ENCODE measurements at places on chromosomes 2 and 18.

DNA sequence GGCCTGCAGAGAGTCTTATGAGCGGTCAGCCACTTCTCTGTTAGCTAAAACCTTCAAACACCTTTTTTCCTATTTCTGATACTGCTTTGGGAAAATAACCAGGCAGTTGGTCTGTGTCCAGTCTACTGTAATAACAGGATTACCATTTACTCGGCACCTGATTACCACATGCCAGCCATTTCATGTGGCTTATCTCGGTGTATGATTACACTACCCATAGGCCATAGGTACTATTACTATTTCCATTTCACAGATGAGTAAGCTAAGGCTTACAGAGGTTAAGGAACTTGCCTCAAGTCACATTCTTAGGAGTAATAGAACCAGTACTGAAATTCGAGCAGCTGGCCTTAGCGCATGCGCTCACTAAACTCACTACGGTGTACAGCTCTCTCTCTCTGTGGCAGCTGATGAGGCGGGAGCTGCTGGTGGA is 147.2 kb upstream of the L3MBTL4 start:
- DNase-seq: no peak

GRCh38 chr18:78406743-78407465 is 572.7 kb upstream of the SALL3 start:
- no peak for DNase-seq

GRCh38 chr2:199485732-199486335 is 28.1 kb upstream of the SATB2 start:
- peak; percentile 25 for DNase-seq

DNA sequence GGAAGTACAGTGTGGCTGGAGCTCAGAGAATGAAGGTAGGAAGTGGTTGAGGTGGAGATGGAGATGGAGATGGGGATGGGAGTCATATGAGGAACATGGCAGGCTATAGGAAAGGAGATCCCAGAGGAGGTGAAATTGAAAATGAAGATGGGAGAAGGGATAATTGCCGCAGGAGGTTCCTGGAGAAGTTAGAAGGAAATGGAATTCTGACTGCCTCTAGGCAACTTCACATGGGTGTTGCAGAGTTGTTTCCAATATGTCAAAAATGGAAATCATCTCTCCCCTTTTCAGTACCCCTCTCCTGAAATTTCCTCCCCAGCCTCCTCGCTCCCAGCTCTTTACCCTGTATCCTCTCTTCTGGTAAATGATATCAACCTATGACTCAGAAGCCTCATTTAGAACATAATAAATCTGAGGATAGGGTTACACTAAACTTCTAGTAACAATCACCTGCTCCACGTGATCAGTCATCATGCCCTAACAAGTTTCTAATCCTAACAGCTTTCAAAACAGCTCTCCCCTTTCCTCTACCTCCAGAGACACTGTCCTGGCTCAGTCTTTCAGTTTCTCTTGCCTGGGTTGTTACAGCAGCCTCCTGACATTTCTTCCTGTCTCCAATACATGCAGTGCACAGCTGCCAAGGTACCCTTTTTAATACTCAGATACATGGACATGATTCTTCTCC is 201.9 kb upstream of the RBMS1 start:
- no peak for DNase-seq

DNA sequence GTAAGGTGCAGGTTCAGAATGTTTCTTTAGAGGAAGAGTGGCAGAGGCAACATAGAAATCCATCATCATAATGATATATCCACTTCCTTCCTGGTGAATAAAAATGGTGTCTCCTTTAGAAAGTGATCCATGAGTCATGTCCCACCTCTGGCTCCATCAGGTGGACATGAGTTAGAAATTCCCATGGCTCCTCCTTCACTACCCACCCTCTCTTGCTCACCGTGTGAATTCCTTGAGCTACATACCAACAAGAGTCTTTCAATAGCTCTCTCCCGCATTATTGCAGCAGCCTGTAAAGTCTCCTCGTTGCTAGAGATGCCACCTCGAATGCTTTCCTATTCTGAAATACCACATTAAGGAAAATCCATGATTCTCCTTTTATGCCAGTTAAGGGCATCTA is 317.6 kb downstream of the LNPK start:
- DNase-seq: no peak

DNA sequence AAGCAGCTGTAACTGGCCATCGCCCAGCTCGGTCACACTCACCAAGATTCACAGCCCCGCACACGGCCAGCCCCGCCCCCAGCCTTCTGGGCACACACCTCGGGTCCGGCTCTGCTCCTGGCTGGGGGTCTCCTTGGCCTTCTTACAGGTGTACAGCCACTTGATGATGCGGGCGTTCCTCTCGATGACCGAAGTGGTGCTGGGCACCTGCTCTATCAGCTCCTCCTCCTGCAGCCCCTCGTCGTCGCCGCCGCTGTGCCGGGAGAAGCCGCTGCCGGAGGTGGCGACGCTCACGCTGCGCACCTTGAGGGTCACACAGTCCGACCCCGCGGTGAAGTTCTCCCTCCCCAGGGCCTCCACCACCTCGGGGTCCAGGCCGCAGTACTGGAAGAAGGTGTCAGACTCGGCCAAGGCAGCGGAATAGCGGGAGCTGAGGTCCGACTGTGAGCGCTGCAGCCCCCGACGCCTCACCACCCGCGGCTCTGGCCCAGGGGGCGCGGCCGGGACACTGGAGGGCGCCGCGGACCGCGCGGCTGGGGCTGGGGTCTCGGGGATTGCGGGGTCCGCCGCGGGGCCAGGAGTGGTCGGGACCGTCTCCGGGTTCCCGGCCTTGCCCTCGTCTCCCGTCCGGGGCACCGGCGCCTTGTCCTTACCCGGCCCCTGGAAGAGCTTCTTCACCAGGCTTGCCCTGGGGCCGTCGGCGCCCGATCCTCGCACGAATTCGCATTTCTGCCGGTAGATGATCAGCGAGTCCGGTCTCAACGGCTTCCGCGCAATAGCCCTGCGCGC is 769 bp downstream of the FAM110C start:
- DNase-seq: no peak

- no peak for DNase-seq
Measured at GRCh38 chr18:53754154-53754553, 470.3 kb downstream of the MBD2 start.

DNA sequence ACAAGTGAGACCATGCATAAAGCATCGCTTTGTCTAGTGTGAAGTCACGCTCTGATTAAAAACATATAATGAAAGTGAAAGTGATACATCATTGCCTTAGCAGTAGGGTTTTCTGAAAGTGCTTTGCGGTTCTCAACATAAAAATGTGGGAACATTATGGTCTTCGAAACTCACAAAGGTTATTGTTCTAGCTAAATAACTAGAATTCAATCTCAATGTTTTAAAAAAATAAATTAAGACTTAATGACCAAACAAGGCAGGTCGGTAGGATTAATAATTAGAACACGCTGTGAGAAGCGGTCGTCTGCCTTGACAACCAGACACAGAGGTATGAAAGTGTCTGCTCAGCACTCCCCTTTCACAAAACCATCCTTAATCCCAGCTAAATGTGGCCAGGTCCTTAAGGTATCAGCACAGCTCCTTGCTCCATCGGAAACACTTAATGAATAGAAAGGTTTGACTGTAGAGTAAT is 42.2 kb downstream of the KLHL14 start:
- no peak for DNase-seq

- no peak for DNase-seq
Measured at GRCh38 chr2:162011706-162012564, 62.1 kb downstream of the DPP4 start.

GRCh38 chr2:213228638-213229037 is 55.6 kb upstream of the SPAG16 start:
- DNase-seq: no peak

DNA sequence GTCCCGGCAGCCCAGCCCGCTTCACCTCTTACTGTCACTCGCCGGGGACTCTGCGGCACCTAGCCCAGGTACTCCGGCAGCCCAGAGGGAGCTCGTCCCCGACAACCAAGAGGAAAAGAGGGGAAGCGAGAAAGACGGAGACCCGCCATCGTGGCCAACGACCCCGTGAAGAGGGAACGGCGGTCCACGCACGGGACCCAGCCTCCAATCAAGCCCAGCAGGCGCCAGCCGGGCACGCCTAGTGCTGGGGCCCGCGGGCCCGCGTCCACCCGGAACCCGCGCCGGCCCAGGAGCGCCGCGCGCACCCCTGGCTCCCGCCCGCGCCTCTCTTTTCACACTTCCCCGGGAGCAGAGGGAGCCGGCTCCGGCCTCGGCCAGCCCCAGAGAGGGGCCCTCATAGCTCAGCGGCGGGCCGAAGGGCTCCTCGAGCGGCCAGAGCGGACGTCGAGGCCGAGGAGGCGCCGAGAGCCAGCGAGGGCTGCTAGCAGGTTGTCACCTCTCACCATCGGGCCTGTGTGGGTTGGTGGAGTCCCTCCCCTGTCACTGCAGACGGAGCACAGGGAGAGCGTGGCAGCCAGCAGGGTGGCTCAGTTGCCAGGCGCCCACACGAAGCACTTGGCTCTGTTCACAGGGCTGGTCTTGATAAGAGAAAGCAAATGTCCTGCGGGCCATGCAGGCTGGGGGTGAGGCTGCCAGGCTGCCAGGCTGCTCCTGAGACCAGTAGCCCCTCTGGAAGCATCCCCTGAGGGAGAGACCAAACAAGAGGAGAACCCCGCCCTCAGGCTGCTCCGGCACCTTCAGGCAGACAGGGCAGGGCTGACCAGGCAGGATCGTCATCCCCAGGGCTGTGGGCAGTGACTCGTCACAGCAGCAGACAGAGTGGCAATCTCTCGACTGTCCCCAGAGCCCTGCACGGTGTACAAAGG is 36.9 kb upstream of the KLF11 start:
- DNase-seq: no peak

- DNase-seq: no peak
Measured at GRCh38 chr2:51213826-51214225, 181.9 kb upstream of the NRXN1 start.

DNA sequence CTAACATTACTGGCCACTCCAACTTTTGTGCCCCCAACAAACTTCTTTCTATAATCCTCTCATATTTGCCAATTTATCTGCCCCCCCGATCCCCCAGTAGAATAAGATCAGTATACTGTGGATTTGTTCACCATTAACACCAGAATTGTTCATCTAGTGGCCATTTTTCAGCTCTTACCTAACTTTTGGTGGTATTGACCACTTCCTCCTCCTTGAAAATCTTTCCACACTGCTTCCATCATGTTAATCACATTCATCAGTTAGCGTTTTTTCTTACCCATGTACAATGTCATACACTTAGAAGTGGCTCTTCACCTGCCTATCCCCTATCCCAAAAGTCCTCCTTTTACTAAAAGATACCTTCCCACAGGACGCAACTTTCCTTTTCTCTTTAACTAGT is 6.1 kb downstream of the IMPACT start:
- no peak for DNase-seq

DNA sequence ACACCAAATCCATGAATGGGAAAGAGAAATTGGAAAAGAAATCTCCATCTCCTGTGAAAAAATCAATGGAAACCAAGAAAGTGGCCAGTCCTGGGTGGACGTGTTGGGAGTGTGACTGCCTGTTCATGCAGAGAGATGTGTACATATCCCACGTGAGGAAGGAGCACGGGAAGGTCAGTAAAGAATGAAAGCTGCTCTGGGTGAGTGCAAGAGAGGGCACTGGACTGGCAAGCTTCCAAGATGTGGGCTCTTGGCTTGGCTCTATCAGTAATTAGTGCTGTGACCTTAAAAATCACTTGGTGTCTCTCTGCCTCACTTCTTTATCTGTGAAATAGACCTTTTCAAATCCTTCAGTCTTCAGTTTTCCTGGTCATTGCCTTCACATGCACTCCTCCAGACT is 89.0 kb downstream of the ZNF532 start:
- DNase-seq: no peak
